Esophagus muscularis mucosa (tissue), 4 donors: ENCODE measurements at places on chromosomes 6 and 20.

DNA sequence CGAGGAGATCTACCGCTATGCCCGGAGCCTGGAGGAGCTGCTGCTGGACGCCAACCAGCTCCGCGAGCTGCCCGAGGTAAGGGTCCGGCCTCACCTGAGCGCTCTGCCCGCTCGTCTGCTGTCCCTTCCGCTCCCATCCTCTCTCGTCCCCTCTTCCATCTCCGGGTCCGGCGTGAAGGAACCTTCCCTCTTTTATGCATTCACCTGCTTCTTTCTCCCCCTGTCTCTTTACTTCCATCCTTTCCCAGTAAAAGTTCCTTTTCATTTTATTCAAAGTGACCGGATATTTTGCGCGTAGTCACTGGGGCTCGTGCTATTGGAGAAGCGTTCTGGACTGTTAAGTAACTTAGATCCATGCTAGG is 516 bp downstream of the LRRC1 start:
- no peak for DNase-seq

DNA sequence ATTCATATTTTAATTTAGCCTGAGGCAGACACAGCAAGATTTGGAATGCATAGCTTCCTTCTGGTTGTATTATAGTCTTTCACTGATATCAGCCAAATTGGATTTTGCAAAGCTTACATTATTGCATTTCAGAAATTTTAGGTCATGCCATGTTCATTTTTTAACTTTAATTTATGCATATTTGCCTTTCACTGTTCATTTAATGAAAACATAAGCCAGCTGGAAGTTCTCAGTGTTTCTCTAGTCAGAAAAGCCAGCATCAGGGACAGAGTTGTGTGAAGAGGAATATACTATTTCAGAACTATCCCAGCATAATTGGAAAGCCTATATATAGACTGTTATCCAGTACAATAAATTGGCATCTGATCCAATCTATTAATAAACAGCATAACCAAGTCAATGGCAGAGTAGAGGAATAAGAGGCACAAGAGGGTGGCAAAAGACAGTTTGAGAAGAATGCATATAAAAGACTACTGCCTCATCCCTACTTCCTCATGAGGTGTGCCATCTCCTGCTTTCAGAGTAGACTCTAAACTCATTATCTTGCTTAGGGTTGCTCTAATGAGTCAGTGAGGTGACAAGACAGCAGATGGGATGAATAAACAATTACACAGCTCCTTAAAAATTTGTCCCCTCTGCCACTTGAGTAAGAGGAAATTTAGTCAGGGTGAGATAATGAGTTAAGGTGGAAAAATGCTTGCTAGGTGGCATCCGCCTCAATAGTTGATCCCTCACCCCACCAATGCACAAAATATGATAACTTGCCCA is 159.8 kb upstream of the HCRTR2 start:
- DNase-seq, result no peak

- no peak for DNase-seq
Observed at GRCh38 chr6:155183095-155183494, 80.7 kb upstream of the CLDN20 start.

DNA sequence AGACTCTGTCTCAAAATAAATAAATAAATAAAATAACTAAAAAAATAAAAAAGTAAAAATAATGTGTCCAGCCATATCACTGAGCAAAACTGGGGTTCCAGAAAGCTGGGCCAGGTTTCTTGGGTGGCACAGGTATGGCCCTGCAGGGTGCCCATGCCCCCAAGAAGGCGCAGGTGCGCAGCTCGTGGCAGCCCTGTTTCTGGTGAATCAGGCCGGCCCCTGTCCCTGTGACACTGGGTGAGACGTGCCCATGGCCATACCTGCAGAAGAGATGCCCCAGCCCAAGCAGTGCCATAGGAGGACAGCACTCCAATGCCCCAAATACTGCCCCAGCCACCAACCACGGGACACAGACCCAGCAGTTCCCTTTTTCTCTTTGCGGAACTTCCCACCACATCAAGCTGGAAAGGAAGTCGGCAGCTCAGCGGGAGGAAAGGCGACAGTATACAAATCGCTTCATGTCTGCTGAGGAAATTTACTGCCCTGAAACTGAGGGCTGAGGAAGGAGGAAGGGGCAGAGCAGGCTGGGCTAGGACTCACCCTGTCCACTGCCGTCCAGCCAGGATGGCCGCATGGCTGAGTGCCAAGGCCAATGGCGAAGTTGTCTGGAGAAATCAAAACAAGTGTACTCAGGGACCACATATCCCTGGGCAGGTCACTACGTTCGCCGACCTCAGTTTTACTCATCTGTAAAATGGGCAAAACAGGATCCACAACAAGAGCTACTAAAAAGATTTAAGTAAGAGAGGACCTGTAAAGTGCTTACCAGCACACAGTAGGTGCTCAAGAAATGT is 55.4 kb downstream of the PREX1 start:
- DNase-seq, result no peak

DNA sequence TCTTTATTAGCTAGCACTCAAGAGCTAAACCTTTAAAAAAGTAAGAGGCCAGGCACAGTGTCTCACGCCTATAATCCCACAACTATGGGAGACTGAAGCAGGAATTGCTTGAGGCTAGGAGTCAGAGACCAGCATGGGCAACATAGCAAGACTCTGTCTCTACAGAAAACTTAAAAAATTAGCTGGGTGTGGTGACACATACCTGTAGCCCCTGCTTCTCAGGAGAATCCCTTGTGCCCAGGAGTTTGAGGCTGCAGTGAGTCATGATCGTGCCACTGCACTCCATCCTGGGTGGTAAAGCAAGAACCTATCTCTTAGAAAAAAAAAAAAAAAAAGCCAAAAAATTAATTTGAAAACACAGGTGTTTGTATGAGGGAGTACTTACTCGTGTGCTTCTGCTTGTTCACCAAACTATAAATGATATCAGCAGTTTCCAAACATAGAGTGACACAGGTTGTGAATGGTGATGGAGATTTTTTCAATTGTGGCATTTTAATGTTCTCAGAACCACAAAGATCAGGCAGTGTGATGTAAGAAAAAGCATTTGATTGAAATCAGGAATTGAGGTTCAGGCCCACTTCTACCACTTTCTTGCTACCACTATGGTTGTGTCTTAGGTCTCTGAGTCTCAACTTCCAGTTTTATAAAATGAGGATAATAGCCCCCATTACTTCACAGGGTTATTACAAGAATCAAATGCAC is 104.9 kb downstream of the FOXO3 start:
- DNase-seq, result no peak

DNA sequence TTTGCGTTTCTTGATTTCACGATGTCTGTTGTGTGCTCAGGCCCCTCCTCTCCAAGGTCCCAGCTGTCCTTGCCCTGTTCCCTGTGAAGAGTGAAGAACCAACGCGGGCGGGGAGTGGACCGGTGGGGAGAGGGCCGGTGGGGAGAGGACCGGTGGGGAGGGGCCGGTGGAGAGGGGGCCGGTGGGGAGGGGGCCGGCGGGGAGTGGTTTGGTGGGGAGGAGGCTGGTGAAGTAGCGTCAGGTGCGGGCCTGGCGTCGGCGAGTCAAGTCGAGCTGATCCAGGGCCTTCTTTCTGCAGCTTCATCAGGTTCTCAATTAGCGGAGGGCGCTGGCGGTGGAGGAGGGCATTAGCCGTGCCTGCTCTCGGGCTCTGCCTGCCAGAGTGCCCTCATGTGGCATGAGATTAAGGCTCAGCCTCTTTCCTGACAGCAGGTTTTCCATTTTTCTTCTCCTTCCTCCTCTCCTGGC is 21.2 kb upstream of the BHLHE23 start:
- DNase-seq, result no peak

- DNase-seq, result no peak
Observed at GRCh38 chr20:17634661-17635331, 47.2 kb downstream of the RRBP1 start.

DNA sequence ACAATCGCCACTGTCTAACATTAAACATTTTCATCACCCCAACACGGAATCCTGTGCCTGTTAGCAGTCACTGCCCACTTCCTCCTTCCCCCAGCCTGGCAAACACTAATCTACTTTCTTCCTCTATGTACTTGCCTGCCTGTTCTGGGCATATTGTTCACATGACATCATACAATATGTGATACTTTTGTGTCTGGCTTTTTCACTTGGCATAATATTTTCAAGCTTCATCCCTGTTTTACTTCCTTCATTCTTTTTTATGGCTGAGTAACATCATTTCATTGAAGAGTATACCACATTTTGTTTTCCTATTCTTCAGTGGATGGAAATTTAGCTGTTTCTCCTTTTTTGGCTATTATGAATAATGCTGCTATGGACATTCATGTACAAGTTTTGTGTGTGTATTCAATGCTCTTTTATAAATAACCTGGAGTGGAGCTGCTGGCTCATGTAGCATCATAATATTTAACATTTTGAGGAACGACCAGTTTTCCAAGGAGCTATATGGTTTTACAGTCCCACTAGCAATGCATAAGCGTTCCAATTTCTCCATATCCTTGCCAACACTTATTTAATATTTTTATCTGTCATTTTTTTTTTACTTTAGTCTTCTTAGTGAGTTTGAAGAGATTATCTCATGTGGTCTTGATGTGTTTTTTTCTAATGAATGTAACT is 360.1 kb downstream of the HDGFL1 start:
- DNase-seq, result no peak

GRCh38 chr6:47456536-47456975 is 21.0 kb upstream of the CD2AP start:
- no peak for DNase-seq

- no peak for DNase-seq
Observed at GRCh38 chr6:125918230-125918629, 38.3 kb upstream of the HINT3 start.

DNA sequence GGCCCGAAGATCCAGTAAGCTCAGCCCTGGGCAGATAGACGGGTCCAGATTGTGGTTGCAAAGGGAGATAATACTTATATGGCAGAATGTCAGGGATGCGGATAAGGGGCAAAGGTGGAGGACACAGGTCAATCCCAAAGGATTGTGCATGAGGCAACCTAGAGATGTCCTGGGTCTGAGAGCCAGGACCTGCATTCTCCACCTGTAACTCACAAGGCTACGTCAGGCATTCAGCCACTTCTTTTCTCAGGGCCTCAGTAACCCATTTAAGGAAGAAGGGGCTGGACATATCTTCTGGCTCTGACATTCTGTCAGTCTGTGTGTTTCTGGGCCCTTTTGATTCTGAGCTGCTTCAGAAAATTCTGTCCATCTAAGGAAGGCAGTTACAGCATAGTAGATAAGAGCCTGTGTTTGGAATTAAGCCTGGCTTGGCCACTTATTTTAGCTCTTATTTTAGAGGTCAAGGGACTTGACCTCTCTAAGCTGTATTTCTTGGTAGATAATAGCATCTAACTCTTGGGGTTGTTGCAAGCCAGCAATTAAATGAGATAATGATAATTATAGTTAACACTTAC is 40.2 kb downstream of the CNBD2 start:
- no peak for DNase-seq

- no peak for DNase-seq
Observed at GRCh38 chr6:105164418-105164817, 15.4 kb downstream of the POPDC3 start.

GRCh38 chr20:57117296-57117695 is 149.1 kb downstream of the BMP7 start:
- no peak for DNase-seq

- no peak for DNase-seq
Observed at GRCh38 chr6:46956409-46956808, 34.7 kb upstream of the ADGRF5 start.

DNA sequence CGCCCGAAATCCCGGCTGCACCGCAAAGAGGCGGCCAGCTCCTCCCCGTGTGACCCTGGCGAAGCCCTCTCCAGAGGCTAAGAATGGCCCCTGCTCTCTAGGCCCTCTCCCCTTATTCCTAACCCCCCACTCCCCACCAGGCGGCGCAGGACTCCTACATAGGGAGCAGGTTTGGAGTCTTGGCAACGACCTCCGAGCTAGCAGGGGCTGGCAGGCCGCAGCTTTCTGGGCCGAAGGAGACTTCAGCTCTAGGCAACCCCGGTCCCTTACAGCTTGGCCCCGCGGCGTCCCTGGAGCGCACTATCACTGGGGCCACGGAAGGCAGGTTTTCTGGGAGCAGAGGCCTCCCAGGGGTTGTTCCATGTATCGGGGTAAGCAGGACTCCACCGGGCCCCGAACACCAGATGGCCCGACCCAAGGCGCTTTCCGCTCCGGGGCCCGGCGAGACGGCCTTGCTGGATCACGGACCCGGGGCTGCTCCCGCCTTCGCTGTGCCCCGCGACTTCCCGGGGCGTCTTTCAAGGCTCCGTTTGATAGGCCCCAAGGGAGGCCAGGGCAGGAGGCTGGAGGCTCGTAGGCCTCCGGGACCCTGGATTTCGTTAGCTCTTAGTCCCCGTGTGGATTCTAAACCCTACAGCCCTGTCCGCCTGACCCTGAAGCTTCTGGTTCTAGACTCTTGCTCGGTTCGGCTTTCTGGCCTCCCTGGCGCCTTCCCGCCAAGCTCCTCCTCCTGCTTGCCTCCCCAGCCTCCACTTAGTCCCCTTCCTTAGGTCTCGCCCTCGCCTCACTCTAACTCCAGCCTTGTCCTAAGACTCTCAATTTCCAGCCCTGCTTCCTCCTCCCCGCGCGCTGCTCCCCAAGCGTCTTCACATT is 1.9 kb downstream of the SLC32A1 start:
- DNase-seq, result no peak

GRCh38 chr20:47501116-47501481 is 588 bp upstream of the NCOA3 start:
- DNase-seq, result no peak

- DNase-seq, result no peak
Observed at GRCh38 chr6:45663251-45664221, 285.8 kb upstream of the SUPT3H start.

DNA sequence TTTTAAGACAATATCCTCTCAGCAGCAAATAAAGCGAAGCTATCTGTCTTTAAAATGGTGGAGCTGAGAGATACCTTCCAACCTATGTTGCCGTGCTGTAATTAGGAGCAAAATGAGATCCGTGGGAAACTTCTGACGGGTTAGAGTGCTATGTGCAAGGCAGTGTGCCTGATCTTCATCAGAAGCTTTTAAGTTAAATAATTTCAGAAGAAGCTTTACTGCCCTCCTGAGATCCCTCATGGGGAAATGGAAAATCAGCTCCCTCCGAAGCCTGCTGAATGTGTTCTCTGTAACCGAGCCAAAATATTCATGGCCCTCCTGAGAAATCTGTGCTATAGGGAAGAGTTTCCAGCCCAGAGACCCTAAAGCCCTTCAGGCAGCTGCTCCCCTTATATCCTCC is 43.7 kb upstream of the TBC1D7 start:
- no peak for DNase-seq

GRCh38 chr20:35776513-35777101 is 4.8 kb downstream of the PHF20 start:
- no peak for DNase-seq

DNA sequence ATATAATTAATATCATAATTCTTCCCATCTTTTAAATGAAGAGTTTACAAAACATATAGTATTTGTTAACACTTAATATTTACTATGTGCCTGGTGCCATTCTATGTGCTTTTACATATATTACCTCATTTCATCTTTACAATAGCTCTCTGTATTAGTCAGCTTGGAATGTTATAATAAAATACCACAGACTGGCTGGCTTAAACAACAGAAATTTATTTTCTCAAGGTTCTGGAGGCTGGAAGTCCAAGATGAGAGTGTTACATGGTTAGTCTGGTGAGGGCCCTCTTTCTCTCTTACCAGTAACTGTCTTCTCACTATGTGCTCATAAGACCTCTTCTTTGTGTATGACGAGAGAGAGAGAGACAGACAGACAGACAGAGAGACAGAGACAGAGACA is 110.2 kb downstream of the NKAIN2 start:
- DNase-seq, result no peak
